ENCODE measurements at places on chromosomes 4 and X. TPM values are rescaled to one million over a fixed set of nuclear protein-coding genes. Genes with fewer than 3 reads are reported as not detected.

GRCh38 chrX:14598330-14598729 lies 69.0 kb downstream of the GLRA2 start:
- DNase-seq: no peak

Gene MAGEB17
- total RNA-seq: not detected

GRCh38 chr4:172411149-172411548 lies 597.9 kb downstream of the GALNTL6 start:
- DNase-seq: no peak

GRCh38 chr4:139606579-139607501 lies 50.8 kb upstream of the SETD7 start:
- DNase-seq: no peak

DNA sequence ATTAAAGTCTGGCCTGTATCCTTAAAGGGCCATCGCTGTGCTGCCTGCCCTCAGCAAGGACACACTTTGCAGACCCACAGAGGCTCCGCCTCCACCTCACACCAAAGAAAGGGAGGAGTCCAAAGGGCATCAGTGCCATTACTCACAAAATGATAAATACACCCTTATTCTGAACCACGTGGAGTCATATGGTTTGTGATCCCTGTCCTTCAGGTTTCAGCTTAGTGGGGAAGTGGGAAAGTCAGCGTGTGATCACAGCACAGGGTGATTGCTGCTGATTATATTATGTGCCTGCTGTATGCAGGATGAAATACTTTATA lies 35.9 kb upstream of the MSANTD1 start:
- DNase-seq: no peak

DNA sequence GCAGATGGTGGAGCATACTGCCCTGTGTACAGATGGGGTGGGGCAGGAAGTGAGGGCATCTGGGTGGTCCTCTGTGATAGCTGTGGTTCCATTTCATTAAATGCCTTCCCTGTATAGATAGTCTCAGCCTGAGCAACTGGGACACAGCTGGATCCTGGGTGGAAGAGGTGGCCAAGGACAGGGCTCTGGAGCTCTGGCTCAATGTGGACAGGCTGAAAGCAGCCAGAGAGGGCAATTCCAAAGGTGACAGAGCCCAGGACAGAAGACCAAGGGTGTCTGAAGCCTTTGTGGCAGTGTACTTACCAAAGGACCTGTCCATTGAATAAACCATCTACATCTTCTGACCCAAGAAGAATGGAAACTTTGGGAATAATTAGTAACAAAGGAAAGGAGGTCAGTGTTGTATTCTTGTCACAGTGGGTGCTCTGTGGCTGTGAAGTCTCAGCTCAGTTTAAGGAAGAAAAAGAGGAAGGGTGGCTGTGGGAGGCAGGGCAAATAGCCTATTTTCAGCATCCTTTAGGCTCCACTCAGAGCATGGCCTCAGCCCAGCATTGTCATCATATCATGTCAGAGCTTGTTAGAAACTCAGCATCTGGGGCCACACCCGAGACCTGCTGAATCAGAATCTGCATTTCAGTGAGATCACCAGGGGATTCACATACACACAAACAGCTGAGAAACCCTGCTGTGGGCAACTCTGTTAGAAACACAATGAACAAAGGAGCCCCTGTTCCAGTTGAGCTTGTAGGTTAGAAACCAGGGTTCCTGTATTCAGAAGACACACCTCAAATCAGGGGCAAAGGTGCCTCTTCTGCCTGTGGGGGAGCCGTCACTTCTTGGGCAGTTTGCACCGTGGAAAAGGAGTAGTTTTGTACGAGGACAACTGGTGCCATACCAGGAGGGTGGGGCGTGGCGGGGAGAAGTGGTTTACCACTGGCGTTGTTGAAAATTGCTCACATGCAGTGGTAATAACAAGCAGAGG lies 168.6 kb downstream of the PTTG2 start:
- DNase-seq: peak; percentile 59

DNA sequence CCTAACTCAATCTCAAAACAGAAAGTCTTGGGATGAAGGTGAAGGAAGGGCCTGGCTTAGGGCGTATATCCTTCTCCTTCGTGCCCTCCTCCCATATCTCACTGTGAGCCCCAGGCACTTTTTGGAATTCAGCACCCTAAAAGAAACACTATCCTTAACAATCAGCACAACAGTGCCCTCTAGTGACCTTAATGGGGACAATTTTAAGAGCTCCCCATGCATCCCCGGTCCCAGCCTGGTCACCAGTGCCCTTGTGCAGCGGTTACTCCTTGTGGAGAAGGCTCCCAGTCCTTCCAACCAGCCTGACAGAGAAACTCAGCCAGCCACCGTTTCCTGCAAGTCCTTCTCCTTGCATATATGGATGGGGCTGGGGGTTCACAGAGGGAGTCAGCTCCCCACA lies 4.2 kb downstream of the PAK3 start:
- peak; percentile 58 for DNase-seq

- no peak for DNase-seq
These were observed 40.4 kb downstream of the UNC5C start for GRCh38 chr4:95508421-95508820.

Gene TMSB15B
- total RNA-seq: 3.0 TPM

DNA sequence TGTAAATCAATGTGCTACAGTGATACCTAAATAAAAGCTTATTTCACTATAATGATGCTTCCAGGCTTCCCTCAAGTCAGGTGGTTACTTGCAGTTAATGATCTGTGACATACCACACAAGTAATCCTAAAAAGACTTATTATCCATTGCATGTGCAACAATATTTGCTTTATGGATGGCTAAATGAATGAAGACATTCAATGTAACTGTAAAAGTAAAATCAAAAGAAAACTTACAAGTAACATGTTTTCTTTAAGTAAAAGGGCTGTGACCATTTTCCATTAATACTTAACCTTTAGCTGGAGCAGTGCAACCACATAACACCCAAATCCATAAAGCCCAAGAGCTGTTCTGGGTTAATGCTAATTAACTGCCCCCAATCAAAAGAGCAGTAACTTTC lies 42.6 kb downstream of the RAB28 start:
- no peak for DNase-seq

DNA sequence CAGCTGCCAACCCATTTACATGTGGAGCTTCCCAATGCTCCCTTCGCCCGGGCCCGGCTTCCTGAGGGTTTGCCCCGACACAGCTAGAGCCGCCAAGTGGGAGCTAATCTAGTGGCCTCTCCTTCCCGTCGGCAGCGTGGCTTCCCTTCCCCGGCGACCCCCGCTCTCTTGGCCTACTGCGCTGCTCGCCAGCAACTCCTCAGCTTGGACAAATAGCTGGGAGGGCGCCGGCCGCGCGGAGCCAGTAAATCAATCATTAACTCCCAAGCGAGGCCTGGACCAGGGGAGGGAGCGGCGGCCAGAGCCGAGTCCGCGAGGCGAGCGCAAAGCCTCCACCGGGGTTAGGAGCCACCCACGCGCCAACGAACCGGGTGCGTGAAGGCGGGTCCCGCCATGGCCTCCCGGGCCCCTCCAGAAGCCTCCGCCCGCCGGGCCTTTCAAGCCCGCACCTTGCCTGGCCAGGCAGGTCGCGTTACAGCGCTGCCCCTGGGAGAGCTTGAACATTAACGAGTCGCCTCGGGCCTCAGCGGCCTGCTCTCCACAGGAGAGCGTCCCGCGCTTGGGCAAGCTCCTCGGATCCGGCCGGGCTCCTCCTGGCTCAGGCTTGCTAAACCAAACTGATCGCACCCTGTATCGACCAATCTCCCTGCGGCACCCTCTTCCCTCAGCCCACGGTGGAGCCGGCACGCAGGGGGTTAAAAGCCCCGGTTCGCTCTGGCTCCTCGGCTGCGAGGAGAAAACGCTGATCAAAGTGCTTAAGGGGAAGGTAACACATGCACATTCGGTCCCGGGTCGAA lies 10.6 kb upstream of the BCOR start:
- DNase-seq: no peak

- no peak for DNase-seq
These were observed 41.8 kb downstream of the PJA1 start for GRCh38 chrX:69123481-69123880.

Gene CXXC4
- 1.4 TPM for total RNA-seq

- DNase-seq: no peak
These were observed 341.7 kb downstream of the PPP3CA start for GRCh38 chr4:101005659-101006058.

Gene PNCK
- 0.92 TPM for total RNA-seq

Gene IL2RG
- 4.3 TPM for total RNA-seq

GRCh38 chrX:11423362-11423818 lies 130.2 kb downstream of the AMELX start:
- DNase-seq: no peak

- no peak for DNase-seq
These were observed 164.0 kb downstream of the STK32B start for GRCh38 chr4:5215321-5215720.

DNA sequence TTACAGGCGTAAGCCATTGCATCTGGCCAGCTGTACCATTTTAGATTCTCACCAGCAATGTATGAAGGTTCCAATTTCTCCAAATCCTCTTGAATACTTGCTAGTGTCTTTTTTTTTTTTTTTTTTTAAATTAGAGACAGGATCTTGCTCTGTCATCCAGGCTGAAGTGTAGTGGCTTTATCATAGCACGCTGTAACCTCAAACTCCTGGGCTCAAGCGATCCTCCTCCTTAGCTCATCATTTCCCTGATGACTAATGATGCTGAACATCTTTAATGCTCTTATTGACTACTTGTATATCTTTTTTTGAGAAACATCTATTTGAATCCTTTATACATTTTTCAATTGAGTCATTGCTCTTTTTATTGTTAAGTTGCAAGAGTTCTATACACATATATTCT lies 40.3 kb downstream of the HDAC8 start:
- no peak for DNase-seq

Gene CCNA2
- total RNA-seq: 26.6 TPM

DNA sequence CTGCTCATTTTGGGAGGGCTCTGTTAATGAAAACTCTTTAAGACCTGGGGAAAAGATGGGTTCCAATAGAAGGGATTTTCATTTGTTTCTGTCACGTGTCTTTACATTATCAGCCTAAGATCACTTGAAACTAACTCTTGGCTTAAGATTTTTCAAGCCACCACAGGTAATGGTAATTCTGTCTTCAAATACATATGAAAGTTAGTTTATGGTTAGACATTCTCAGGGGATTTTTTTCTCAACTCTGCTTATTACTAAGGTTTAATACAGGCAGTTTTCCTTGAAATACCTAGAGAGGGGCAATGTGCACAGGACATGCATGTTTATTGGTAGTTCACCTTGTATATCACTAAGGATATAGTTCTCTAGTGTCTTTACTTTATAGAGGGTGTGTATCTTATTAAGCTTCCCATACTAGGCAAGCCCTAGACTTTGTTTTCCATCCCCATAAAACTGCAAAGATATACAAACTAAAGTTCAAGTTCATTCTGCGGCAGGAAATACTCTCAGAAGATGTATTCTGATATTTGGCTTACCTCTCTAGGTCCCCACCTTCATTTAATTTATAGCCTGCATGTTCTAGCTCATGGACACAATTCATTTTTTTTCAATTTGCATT lies 38.2 kb upstream of the MYOZ2 start:
- no peak for DNase-seq

Gene CXCL1
- 2.1 TPM for total RNA-seq

GRCh38 chr4:13495753-13496152 lies 11.6 kb upstream of the RAB28 start:
- no peak for DNase-seq

Gene GPC4
- 66.7 TPM for total RNA-seq

GRCh38 chr4:83129264-83129663 lies 14.7 kb upstream of the PLAC8 start:
- DNase-seq: no peak

Gene IL1RAPL2
- 7.8 TPM for total RNA-seq

- DNase-seq: peak; percentile 10
These were observed 136.0 kb downstream of the UGT8 start for GRCh38 chr4:114734594-114734993.

Gene SLC10A3
- 16.3 TPM for total RNA-seq

DNA sequence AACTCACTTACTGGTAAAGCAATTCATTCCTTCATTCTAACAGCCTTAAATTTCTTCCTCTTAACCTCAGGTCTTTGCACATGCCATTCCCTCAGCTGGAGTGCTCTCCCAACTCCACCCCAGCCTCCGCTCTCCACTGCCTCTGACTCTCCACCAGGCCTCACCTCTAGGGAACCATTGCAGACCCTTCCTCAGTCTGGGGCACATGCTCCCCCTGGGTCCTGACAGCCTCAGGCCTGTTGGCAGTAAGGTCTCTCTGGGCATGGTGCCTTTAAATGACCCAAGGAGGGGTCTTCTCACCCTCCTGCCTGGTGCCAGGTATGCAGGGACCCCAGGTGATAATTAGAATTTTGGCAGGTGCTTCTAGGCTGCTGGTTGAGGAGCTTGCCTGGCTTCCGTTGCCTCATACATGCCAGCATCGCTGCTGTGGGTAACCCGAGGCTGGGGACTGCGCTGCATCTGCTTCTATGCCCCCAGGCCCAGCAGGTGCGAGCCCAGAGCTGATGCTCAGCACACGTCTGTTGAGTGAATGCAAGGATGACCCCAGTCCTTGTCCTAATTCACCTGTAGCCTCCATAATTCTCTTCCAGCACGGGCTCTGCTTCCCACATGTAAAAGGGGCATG lies 27.5 kb upstream of the GPR78 start:
- no peak for DNase-seq

Gene MSANTD1
- total RNA-seq: 1.1 TPM

DNA sequence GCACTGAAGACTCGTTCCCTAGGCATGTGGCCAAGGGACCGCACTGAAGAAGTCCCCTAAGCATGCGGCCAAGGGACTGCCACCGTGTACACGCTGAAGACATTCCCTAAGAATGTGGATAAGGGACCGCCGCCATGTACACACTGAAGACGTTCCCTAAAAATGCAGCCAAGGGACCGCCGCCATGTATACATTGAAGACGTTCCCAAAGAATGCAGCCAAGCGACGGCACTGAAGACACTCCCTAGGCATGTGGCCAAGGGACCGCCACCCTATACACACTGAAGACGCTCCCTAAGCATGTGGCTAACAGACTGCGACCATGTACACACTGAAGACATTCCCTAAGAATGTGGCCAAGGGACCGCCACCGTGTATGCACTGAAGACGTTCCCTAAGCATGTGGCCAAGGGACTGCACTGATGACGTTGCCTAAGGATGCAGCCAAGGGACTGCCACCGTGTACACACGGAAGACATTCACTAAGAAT lies 31.5 kb downstream of the DHRSX start:
- no peak for DNase-seq

DNA sequence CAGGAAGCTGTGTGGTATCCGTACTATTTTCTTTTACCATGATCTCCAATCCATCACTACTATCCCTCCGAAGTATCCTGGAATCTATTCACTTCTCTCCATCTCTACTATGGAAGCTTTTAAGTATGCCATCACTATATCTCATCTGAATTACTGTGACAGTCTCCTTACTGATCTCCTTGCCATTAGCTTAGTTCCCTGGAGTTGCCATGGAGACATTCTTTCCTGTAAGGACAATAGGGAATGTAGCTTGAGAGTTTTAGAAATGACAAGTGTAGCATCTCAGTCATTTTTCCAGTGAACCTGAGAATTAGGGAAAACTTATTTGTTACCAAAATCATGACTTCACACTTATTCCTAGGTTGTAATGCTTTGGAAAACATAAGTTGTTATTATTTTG lies 86.3 kb downstream of the HPGD start:
- no peak for DNase-seq

DNA sequence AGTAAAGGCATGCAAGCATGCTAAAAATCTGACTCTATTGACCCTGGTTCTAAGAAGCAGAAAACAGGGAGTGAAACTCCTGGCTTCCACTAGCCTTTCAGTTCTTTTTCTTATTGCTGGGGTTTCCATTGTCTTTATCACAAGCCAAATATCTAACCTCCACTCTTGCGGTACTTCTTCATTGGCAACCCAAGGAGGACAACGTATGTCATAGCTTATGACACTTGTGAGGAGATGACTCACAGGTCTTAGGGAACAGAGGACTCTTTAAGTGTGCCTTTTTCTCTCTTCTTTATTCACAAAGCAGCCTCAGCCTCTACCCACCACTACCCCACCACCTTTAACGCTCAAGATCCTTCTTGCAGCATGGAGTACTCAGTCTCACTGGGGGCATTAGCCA lies 124.2 kb downstream of the GUCY2F start:
- DNase-seq: no peak
